ENCODE measurements at places on chromosomes 7 and 10.

DNA sequence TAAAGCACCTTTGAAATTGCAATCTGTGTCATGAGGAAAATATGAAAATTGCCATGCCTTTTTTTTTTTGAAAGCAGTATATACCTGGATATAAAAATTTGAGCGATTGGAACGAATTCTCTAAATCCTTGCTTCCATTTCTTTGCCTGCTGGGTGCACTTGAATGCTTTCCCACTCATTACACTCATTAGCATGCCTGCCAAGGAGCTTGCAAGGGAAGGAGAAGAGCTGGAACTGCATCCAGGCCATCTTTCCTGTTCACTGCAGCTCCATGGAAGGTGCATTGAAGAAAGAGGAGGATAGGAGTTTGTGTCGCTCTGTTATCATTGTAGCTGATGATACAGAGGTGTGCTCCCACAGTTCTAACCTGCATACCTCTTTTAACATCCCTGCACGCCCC is 102.4 kb upstream of the GJD4 start:
- no peak for DNase-seq

DNA sequence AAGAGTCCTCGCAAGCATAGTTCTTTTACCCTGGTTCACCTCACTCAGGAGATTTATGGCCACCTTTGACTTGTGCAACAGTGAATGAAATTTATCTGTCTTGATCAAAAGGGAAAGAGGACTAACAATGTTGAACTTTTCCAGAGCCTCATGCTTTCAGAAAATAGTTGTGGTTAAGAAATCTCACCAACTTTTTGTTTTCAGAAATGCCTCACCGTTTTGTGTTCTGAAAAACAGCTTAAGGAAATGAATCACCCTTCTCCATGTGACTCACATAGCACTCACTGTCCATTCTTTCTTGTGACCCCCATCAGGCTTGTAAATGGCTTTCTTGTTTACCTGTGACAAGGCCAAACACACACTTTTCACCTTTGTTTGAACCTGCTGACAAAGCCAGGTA is 148.6 kb upstream of the FAM3C start:
- DNase-seq = no peak

- no peak for DNase-seq
Observed at GRCh38 chr7:115417662-115418061, 495.8 kb downstream of the MDFIC start.

DNA sequence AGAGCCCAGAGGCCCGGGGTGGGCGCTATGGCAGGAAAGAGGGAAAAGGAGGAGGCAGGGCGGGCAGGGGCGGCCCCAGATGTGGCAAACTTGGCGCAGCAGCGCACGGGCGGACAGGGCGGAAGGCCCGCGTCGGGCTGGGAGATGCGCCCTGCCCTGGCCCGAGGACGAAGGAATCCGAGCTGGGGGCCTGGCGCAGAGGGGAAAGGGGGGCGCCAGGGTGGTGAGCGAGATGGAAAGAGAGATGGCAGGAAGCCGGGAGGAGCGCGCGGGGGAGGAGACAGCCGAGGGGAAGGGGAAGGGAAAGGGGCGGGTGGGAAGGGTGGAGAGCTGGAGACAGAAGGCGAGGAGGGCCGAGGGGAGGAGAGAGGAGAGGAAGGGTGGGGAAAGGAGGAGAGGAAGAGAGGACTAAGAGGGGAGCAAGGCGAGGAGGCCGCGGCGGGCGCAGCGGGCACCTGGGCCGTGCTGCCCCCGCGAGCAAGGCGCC is at the start of gene MARVELD1:
MARVELD1 (plus strand) TSS at position 392 of the 487 bp plus-strand sequence. CDS start 147 bp downstream, outside the sequence.
- no peak for DNase-seq

Data from stimulated activated CD8-positive, alpha-beta memory T cell treated with anti-CD3 and anti-CD28 coated beads, Interleukin-7, amount 100 ng/mL, for 1 hour (primary cell).